ENCODE measurements at places on chromosomes 1 and 21. TPM values are rescaled to one million over a fixed set of nuclear protein-coding genes. Genes with fewer than 3 reads are reported as not detected.

FOXD3 gene
- total RNA-seq: not detected

DIRAS3 gene
- total RNA-seq: not detected

MNDA gene
- total RNA-seq: 3.3 TPM

TAL1 gene
- total RNA-seq: 3.5 TPM

TTC39A gene
- not detected for total RNA-seq

DNA sequence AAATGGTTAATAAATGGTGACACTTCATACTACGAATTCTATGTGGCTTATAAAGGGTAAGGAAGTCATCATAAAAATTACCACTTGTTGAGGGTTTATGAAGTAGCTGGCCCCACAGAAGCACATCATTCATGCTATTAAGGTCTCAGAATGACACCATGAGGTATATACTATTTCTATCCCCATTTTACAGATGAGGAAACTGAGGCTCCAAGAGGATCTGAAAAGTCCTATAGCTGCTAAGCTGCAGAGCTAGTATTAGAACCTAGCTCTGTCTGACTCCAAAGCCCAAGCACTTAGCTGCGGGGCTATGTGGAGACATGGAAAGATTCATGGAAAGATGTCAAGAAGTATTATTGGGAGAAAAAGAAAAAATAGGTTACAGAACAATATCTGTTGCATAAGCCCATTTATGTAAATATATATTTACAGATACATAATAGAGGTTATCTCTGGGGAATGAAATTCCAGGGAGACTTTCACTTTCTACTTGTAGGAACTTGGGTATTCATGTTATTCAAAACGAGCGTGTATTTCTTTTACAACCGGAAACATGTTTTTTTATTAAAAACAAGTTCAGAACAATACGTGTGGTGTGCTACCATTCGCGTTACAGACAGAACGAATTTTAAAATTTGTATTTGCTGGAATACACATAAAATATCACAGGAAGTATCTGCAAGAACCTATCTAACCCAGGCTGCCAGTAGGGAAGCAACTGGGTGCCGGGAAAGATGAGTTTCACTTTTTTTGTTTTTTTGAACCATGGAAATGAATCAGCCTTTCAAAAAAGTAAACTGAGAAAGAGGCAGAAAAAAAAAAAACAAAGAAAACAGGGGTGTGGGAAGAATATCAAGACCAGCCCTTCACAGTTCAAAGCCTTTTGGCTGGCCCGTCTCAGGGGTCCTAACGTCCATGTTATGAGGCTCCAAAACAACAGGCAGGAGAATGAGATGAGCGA, 13.4 kb downstream of the SPOCD1 start:
- H3K27ac ChIP-seq: no peak overlapping the region
- H3K27me3 ChIP-seq: no peaks in the 10 kb centered on the region
- H3K36me3 ChIP-seq: no peaks in the 10 kb centered on the region
- no peak for DNase-seq
- no peak overlapping the region for H3K4me3 ChIP-seq

GRCh38 chr1:17551755-17552234, 12.3 kb downstream of the ARHGEF10L start:
- H3K4me3 ChIP-seq: no peak overlapping the region
- no peaks in the 10 kb centered on the region for H3K4me1 ChIP-seq
- H3K27ac ChIP-seq: no peak overlapping the region

- H3K27me3 ChIP-seq: no peaks in the 10 kb centered on the region
- DNase-seq: no peak
- no peak overlapping the region for H3K4me3 ChIP-seq
- no peak overlapping the region for H3K27ac ChIP-seq
Observed at GRCh38 chr1:7641587-7642417, 129.3 kb upstream of the VAMP3 start.

GRCh38 chr1:214031267-214031650, 43.5 kb downstream of the PROX1 start:
- no peaks in the 10 kb centered on the region for H3K36me3 ChIP-seq
- no peaks in the 10 kb centered on the region for H3K4me1 ChIP-seq
- H3K27ac ChIP-seq: no peak overlapping the region
- DNase-seq: no peak

DNA sequence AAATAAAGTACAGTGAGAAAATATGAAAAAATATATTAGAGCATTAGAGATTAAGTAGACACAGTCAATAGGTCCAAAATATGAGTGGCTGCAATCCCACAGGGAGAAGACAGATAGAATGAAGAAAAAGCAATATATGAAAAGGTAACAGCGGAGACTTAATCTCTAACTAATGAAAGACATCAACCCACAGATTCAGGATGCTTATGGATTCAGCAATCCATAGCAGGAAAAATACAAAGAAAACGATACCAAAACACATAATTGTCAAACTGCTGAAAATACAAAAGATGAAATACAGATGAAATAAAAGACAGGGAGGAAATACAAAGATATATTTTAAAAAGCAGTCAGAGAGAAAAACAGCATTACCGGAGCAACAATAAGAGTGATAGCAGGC, 56.7 kb upstream of the SLFNL1 start:
- H3K27me3 ChIP-seq: no peaks in the 10 kb centered on the region
- H3K27ac ChIP-seq: no peak overlapping the region
- no peak for DNase-seq
- H3K36me3 ChIP-seq: no peaks in the 10 kb centered on the region
- no peaks in the 10 kb centered on the region for H3K4me1 ChIP-seq

- no peak for DNase-seq
- no peaks in the 10 kb centered on the region for H3K27me3 ChIP-seq
- peaks cover 17% of the 10 kb centered on the region for H3K4me1 ChIP-seq
- H3K27ac ChIP-seq: peak overlapping the region; percentile 78
- peak overlapping the region; percentile 59 for H3K4me3 ChIP-seq
- no peaks in the 10 kb centered on the region for H3K36me3 ChIP-seq
Observed at GRCh38 chr1:155636397-155637153, 26.6 kb downstream of the MSTO1 start.

- DNase-seq: no peak
- H3K36me3 ChIP-seq: no peaks in the 10 kb centered on the region
- peaks cover 2% of the 10 kb centered on the region for H3K4me1 ChIP-seq
- H3K27me3 ChIP-seq: no peaks in the 10 kb centered on the region
Observed at GRCh38 chr1:51575406-51576084, 41.3 kb upstream of the OSBPL9 start.

DNA sequence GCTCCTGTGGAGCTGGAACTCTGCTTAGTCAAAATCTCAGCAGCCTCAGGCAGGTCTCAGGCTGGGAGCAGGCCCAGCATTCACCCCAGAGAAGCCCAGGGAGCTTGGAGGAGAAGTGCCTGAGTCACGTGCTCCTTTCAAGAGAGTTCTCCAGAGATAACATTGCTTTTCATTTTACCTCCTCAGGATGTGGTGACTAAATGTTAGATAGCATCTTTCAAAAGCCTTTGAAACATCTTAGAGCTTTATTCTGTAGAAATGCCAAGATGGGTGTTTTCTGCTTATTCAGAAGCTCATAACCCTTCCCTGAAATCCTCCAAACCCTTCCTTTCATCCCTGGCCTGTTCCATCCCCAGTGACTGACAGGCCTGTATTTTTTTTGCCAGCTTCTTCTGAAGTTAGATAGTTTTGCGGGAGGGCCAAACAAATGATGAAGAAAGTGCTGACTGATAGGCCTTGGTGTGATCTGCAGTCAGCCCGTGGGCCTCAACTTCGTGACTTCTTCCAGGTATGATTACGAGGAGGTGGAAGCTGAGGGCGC, 58.0 kb downstream of the PGM1 start:
- no peak overlapping the region for H3K4me3 ChIP-seq
- no peaks in the 10 kb centered on the region for H3K4me1 ChIP-seq
- H3K27ac ChIP-seq: no peak overlapping the region
- no peak for DNase-seq

DNA sequence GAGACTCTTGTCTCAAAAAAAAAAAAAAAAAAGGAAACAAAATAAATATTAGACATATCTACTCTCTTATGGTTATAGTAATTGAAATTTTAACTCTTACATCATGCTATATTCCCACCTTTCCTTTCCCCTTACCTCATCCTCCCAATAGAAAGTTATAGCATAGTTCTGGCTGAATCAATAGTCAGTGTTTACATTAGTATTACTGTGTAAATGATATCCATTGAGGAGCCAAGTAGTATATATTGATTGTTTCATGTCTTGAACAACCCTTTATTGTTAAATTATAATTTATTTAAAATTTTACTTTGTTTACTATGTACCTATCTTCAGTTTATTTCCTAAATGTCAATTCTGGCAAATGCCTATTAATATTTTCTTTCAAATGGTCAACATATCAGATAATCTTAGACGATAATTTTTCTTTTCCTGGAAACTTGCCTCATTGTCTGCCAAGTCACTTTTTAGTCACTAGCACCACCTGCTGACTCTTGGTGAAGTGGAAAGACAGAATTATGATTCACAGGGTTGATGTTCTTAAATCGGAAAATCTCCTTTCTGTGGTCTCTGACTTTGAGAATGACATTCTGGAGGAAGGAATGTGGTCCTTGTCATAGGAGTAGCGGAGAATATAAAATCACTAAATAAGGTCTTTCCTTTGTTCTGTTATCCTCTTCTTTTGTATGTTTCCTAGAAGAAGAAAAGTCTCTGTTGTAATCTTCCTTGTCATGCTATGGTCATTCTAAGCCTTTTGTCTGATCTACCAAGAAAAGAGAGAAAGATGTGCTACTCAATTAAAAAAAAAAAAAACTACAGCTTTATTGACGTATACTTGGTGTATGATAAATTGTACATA, 8.6 kb downstream of the HJV start:
- H3K36me3 ChIP-seq: no peaks in the 10 kb centered on the region
- no peak overlapping the region for H3K27ac ChIP-seq
- no peak overlapping the region for H3K4me3 ChIP-seq
- peak; percentile 87 for DNase-seq

DNA sequence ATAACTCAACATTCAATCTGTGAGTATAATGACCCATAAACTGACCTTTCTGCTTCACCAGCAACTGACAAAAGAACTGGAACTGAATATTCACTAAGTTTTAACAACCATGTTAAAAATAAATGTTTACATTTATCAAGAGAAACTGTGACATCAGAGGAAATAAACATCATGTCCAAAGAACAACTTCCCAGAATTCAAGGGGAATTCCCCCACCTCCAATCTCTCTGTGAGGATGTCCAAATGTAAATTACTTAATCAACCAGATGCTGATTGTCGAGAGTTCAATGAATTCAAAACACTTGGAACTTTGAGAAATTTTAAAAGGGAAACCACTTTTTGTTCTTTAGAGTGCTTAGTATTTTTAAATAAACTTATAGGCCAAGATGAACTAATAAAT, 365.6 kb upstream of the ADGRL2 start:
- H3K27me3 ChIP-seq: no peaks in the 10 kb centered on the region
- no peaks in the 10 kb centered on the region for H3K4me1 ChIP-seq
- H3K27ac ChIP-seq: no peak overlapping the region
- no peak overlapping the region for H3K4me3 ChIP-seq
- no peaks in the 10 kb centered on the region for H3K36me3 ChIP-seq

GRCh38 chr1:37892151-37893047, 33.0 kb upstream of the MTF1 start:
- peaks cover 27% of the 10 kb centered on the region for H3K36me3 ChIP-seq
- H3K27me3 ChIP-seq: no peaks in the 10 kb centered on the region
- DNase-seq: no peak
- H3K4me1 ChIP-seq: no peaks in the 10 kb centered on the region
- H3K27ac ChIP-seq: no peak overlapping the region

DNA sequence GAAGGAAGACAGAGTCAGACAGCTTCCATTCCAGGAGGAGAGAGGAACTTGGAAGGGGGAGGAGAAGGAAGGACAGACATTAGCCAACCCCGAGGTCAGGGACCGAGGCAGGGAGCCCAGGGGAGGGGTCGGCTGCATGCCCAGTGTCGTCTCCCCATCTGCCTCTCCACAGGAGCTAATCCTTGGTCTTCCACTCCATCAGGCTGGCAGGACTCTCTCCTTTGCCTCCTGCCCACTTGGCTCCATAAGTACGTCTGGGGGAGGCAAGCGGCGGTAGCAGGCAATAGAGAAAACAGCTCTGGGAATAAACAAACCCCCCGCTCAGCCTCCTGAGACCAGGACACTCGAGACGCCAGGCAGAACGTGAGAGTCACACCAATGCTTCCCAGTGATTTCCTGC, 71.3 kb downstream of the GRIK3 start:
- DNase-seq: no peak
- H3K27ac ChIP-seq: no peak overlapping the region
- no peaks in the 10 kb centered on the region for H3K27me3 ChIP-seq
- no peak overlapping the region for H3K4me3 ChIP-seq

DNA sequence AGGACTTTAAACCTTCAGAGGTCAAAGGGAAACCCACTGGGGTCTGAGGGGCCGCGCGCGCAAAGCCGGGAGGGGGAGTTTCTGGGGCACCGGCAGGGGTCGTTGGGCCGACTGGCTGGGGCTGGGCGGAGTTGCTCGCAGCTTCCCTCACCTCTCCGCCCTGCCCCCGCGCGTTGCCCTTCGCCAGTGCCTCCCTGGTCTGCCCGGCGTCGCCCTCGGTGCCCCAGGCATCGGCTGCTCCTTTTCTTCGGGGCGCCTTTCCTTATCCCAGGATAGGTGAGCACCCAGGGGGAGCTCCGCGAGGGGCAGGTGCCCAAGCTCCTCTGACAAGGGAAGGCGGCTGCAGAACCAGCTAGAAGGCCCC, 390 bp upstream of the NGF start:
- H3K27me3 ChIP-seq: peaks cover 4% of the 10 kb centered on the region
- H3K27ac ChIP-seq: no peak overlapping the region
- H3K36me3 ChIP-seq: no peaks in the 10 kb centered on the region
- H3K4me1 ChIP-seq: no peaks in the 10 kb centered on the region
- H3K4me3 ChIP-seq: no peak overlapping the region
- DNase-seq: no peak

- DNase-seq: no peak
- H3K27ac ChIP-seq: no peak overlapping the region
- H3K4me3 ChIP-seq: no peak overlapping the region
- H3K36me3 ChIP-seq: no peaks in the 10 kb centered on the region
- H3K27me3 ChIP-seq: no peaks in the 10 kb centered on the region
- no peaks in the 10 kb centered on the region for H3K4me1 ChIP-seq
Observed at GRCh38 chr1:33692206-33693188, 171.4 kb upstream of the HMGB4 start.

DNA sequence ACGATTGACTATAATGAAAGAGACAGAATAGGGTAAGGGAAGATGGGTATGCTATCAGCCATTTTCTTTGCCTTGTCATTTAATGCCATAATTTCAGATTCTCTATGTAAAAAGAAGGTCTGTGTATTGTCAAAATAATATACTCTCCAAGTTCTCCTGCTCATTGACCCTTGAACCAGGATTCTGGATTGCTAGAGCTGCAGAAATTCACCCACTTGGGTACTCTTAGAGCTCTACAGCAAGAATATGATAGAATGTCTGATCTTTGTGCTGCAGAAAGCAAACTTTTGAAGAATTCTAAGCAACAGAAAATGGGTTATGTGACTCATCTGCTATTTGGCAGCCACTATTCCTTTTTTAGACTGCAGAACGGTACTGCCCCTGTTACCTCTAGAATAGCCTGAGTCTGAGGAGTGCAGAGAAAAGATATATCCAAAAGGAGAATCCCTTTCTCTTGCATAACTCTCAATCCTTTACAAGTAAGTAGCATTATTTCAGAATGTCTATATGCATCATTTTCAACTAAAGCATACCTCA, 78.2 kb upstream of the TENT5C start:
- no peaks in the 10 kb centered on the region for H3K27me3 ChIP-seq
- DNase-seq: no peak
- no peak overlapping the region for H3K4me3 ChIP-seq
- H3K4me1 ChIP-seq: no peaks in the 10 kb centered on the region

- no peak overlapping the region for H3K4me3 ChIP-seq
- no peak overlapping the region for H3K27ac ChIP-seq
- peaks cover 2% of the 10 kb centered on the region for H3K27me3 ChIP-seq
- no peaks in the 10 kb centered on the region for H3K4me1 ChIP-seq
- H3K36me3 ChIP-seq: no peaks in the 10 kb centered on the region
- no peak for DNase-seq
Observed at GRCh38 chr21:26934383-26934782, 32.5 kb downstream of the ADAMTS5 start.

Measured in natural killer cell (primary cell).